Cardiac septum (tissue), 1 donor: ENCODE measurements at places on chromosomes 1 and 21. TPM values are rescaled to one million over a fixed set of nuclear protein-coding genes. Genes with fewer than 3 reads are reported as not detected.

DNA sequence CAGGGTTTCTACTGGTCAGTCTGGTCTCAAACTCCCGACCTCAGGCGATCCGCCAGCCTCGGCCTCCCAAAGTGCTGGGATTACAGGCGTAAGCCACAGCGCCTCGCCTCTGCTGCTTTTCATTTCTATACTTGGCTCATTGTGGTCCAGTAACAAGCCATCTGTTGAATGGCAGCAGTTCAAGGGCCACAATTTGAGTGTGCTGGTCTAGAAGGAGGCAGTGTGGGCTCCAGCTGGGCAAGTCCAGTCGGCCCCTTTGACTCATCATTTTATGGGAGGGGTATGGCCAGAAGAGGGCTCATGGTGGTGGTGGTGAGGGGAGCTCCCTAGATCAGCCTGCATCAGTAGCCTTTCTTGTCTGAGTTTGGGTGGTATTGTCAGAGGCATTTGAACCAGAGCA, 33.2 kb downstream of the ATP8B2 start:
- DNase-seq = no peak

DNA sequence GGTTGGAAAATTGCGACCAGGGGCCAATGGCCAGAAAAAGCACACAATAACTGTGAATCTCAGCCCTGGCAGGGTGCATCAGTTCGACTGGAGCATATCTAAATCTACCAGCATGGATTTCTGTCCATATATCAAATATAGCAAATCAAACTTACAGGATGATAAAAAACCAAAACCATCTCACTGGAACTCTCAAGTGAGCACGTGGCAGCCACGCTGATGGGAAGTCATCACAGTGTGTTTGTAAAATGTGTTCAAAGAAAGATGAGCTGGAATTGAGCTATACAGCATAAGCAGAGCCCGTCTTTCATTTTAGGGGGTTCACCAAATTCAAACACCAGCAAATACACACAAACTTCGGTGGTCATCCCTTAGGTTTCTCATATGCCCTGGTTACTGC, 610.1 kb downstream of the AJAP1 start:
- DNase-seq = no peak

Gene CDC20
- 0.78 TPM for total RNA-seq

GRCh38 chr1:78375996-78376395, 114.8 kb upstream of the PTGFR start:
- no peak for DNase-seq

Gene ATAD3B
- total RNA-seq = 13.7 TPM
